ENCODE measurements at places on chromosomes 5 and 9. TPM values are rescaled to one million over a fixed set of nuclear protein-coding genes. Genes with fewer than 3 reads are reported as not detected.

Gene SPOCK1
- total RNA-seq: 3.7 TPM

Gene SLC36A2
- total RNA-seq: not detected

Gene ORM2
- total RNA-seq: 0.38 TPM

Gene TMEM250
- total RNA-seq: 19.2 TPM

Gene IGFBPL1
- 6.0 TPM for total RNA-seq

Gene C9orf153
- total RNA-seq: 0.19 TPM

- no peaks in the 10 kb centered on the region for H3K36me3 ChIP-seq
- no peak overlapping the region for H3K27ac ChIP-seq
- no peaks in the 10 kb centered on the region for H3K4me1 ChIP-seq
- no peak overlapping the region for H3K4me3 ChIP-seq
Measured at GRCh38 chr5:124104821-124105220, 592.8 kb downstream of the CSNK1G3 start.

- no peaks in the 10 kb centered on the region for H3K4me1 ChIP-seq
- H3K36me3 ChIP-seq: no peaks in the 10 kb centered on the region
- no peak for DNase-seq
Measured at GRCh38 chr9:10259668-10260067, 353.1 kb downstream of the PTPRD start.

GRCh38 chr5:12245429-12245828, 341.2 kb upstream of the CTNND2 start:
- no peaks in the 10 kb centered on the region for H3K27me3 ChIP-seq
- H3K27ac ChIP-seq: no peak overlapping the region
- DNase-seq: no peak
- H3K4me1 ChIP-seq: no peaks in the 10 kb centered on the region

DNA sequence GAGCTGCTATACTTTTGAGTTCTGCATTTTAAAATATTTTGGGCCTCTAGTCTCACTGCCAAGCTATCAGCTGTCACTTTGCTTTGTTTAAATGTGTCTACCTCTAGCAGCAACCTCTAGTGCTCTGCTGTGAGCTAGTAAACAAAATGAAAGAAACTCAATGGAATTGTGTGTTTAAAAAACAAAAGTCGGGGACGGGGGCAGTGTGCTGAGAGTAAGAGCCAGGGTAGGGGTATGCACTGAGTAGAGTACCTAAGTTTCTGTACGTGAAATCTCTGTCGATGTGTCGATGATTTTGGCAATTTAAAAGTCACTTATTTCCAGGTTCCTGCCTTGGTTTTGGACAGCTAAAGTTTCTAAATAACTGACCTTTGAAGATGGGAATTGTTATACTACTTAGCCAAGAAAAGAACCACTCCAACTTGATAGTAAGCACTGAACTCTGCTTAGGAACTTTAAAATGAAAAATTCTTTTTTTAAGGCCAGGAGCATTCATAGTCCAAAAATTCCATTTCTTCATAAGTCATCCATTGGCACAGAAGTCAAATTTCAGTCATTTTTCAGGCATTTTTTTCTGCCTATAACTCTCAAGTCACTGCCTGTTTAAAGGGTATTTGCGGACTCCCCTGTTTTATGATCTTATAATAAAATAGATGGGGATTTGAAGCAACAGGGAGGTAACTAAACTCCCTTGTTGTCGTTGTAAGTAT, 111.5 kb downstream of the SAXO1 start:
- H3K27me3 ChIP-seq: no peaks in the 10 kb centered on the region
- H3K27ac ChIP-seq: no peak overlapping the region
- H3K36me3 ChIP-seq: no peaks in the 10 kb centered on the region
- H3K4me3 ChIP-seq: no peak overlapping the region
- peaks cover 13% of the 10 kb centered on the region for H3K4me1 ChIP-seq

- DNase-seq: no peak
- H3K4me1 ChIP-seq: peaks cover 29% of the 10 kb centered on the region
- peak overlapping the region; percentile 33 for H3K27ac ChIP-seq
Measured at GRCh38 chr5:143220748-143221251, 182.7 kb downstream of the NR3C1 start.

DNA sequence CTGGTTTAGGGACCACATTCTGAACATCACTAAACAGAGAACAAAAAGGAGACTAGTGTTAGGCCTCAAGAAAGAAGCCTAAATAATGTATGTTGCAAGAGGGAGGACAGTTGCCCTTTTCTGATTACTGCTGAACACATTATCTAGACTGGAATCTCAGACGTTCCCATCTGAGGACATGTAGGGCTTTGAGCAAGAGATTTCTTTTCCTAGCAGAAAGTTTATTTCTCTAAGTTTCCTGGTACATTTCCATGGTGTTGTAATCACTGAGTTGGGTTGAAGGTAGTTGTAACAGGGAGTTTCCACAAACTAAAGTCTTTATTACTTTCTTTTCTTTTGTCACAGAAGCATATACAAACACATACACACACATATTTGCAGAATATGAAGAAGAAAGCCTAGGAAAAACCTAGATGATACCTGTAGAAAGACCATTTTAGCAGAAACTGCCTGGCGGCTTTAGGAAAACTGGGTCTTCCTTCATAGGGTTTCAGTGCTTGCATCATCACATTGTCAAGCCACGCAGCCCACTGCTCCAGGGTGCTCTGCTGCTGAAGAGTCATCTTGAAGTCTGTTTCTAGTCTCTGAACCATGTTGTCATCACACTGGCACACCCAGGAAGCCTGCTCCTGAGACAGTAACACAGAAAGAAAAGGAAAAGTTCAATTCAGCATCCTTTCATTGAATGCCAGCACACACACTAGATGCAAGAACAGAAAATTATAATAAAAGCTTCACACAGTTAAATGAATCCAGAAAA, 269.1 kb downstream of the RFX3 start:
- no peaks in the 10 kb centered on the region for H3K4me1 ChIP-seq
- peaks cover 16% of the 10 kb centered on the region for H3K36me3 ChIP-seq
- H3K27ac ChIP-seq: no peak overlapping the region
- no peaks in the 10 kb centered on the region for H3K27me3 ChIP-seq
- H3K4me3 ChIP-seq: no peak overlapping the region

Measured in thymus (tissue), 14 donors.